ENCODE measurements at places on chromosomes 5 and 9. TPM values are rescaled to one million over a fixed set of nuclear protein-coding genes. Genes with fewer than 3 reads are reported as not detected.

SLC25A2 gene
- total RNA-seq: 0.28 TPM

ANKRD20A1 gene
- 1.9 TPM for total RNA-seq

PCDHB2 gene
- total RNA-seq: 12.8 TPM

FSD1L gene
- 5.1 TPM for total RNA-seq

PCDHA1 gene
- not detected for total RNA-seq

GMCL2 gene
- not detected for total RNA-seq

CORO2A gene
- 2.0 TPM for total RNA-seq

ZDHHC11 gene
- 3.0 TPM for total RNA-seq

PCDHB11 gene
- total RNA-seq: 1.6 TPM

ANKRD33B gene
- 19.1 TPM for total RNA-seq

LIX1 gene
- total RNA-seq: not detected

STPG3 gene
- 0.26 TPM for total RNA-seq

CCIN gene
- total RNA-seq: 0.13 TPM

RFESD gene
- total RNA-seq: 2.2 TPM

RBM27 gene
- total RNA-seq: 22.5 TPM

TXNDC8 gene
- total RNA-seq: not detected

FIBCD1 gene
- total RNA-seq: 16.3 TPM

FBXL7 gene
- total RNA-seq: not detected

ANKRD34B gene
- total RNA-seq: 0.10 TPM

SLC31A1 gene
- total RNA-seq: 17.6 TPM

CAMLG gene
- 28.3 TPM for total RNA-seq

PCDHB15 gene
- total RNA-seq: 0.15 TPM

All from Panc1 (cell line).